Inflammatory macrophage (primary cell): ENCODE measurements at places on chromosomes 12 and 14.
A peak's percentile ranks its signal among the peaks of the same experiment; 100 is the strongest.

- no peak for DNase-seq
These were observed 20.5 kb downstream of the CLEC2A start for GRCh38 chr12:9911708-9912107.

DNA sequence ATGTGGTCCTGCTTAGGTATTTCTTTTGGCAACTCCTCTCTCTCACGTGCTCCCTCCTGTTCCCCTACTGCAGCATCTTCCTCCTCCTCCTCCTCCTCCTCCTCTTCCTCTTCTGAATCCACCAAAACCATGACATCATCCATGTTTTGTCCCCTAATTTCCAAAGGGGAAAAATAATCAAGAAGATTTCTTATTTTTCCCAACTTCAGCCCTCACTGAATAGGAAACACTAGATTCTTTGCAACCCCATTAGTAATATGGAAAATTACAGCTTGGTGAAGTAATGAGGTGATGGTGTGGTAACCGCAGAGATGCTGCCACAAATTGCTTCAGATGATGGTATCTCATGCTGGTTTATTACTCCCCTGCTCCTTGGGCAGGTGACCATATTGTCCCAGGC lies 7.5 kb upstream of the WSB2 start:
- peak; percentile 48 for DNase-seq

DNA sequence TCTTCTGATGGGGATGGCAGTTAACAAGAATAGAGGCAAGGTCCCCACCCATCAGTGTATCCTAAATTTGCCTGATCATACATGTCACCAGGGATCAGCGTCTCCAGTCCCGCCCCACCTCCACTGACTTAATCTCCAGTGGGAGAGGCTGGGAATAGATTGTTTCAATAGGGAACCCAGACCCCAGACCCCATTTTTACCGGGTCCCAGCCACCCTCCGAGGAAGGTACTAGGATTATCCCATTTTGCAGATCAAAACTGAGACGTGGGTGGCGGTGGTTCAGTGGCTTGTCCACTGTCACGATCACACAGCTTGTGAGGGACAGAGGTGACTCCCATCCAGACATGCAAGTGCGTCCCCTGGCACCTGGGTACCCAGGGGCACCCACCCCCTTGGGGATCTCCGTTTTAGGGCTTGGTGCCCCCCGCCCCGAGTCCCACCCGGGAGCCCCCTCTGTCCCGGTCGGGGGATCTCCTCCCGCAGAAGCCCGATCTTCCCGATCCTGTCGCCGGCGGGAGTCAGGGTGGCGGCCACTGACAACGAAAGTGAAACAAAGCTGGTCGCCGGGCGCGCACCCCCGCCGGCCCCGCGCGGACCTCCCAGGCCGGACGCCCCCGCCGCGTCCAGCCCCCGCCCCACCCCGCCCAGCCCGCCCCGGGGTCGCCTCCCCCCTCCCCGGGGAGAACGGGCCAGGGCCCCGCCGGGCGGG lies 523 bp downstream of the WSB2 start:
- peak; percentile 41 for DNase-seq

GRCh38 chr14:37594971-37595808 lies at the start of the genes FOXA1 and TTC6:
FOXA1 (minus strand) TSS chr14:37595249; CDS start chr14:37594972, 277 bp downstream.
TTC6 (plus strand) TSS chr14:37595629; CDS start chr14:37622065, 26,436 bp downstream.
- no peak for DNase-seq
